ENCODE measurements at places on chromosomes 5 and 9.
A peak's percentile ranks its signal among the peaks of the same experiment; 100 is the strongest.

DNA sequence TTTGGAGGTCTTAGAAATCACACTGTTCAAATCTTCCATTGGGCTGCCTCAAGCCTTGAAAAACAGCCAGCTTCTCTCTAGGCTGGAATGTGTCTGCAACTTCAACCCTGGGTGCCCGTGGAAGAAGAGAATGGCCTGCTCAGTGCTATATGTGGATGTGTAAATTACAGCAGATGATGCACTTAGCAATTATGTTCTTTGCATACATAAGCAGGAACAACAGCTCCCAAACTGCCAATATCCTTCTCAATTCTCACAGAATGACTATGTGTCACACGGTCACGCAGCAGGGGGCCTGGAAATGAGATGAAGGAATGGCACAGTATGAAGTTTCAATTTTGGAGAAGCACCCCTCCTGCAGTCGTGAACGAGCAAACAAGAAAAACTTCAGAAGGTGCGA lies 175.2 kb upstream of the SMARCA2 start:
- no peak for DNase-seq

- no peak for DNase-seq
Measured at GRCh38 chr9:110356639-110357395, 19.2 kb upstream of the TXNDC8 start.

DNA sequence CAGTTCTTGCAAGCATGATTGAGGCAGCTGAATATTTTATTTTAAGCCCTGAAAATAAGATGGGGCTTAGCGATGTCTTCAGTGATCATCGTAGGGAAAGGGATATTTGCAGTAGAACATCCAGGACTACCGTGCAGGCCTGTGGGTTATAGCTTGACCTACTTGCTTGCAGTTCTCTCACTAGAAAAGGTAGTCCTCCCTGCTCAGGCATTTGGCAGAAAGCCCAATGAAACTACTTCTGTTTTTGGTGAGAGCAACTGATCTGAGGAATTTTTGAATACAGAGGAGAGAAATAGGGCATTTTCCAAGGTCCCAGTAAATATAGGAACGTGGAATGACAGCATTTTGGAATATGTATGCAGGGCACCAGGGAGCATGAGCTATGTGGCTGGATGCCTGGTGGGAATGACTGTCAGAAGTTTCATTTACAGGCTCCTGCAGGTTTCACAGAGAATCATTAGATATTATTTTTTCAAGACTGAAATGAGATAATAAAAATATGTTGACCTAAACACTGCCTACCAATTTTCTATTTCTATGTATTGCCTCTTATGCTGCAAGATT lies 417.9 kb upstream of the ACTBL2 start:
- no peak for DNase-seq

DNA sequence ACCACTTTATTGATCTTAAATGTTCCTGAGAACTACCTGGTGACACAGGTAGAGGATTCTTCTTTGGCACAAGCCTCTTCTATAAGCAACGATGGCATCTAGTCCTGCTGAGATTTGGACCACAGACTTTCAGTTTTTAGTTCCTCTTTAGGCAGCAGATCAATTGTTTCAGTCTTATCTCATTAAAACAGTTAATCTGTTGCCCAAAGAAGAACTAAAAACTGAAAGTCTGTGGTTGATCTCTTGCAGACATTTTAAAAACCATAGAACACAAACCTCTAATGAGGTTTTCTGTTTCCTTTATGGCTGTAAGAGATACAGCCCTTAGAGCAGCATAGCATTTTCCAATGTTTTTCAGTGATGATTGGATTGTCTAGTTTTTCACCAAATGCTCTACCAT lies 480.9 kb downstream of the MTRR start:
- no peak for DNase-seq

DNA sequence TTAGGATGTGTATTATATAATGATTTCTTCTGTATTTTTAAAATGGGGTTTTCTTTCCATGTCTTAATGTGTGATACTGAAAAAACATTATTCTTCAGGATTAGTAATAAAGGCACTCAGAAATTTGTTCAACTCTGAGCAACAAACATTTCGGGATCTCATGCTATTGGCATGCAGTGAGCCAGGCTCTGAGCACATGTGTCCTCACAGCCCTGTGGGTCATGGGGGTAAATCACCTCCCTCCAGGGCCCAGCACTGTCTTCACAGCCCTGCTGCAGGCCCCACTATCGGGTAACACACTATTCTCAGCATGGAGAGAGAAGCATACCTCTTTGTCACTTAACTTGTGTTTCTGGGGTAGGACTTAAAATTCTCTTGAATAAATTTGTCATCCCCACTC lies 14.0 kb downstream of the TMEM174 start:
- no peak for DNase-seq

DNA sequence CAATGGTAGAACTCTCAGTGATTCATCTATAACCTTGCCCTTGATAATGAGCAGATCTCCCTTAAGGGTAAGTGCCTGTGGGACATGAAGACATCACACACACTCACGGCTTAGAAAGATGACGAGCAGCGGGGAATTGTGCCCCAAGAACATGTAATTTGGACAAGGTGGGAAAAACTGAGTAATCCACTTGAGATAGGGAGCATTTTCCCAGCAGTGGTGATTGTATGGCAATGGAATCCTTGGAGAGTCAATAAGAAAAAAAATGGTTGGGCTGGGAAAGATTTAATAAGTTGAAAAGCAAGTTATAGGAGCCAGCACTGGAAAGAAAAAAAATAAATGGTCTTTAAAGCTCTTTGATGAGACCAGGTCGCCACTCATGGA lies 193.1 kb downstream of the GLIS3 start:
- DNase-seq = no peak

DNA sequence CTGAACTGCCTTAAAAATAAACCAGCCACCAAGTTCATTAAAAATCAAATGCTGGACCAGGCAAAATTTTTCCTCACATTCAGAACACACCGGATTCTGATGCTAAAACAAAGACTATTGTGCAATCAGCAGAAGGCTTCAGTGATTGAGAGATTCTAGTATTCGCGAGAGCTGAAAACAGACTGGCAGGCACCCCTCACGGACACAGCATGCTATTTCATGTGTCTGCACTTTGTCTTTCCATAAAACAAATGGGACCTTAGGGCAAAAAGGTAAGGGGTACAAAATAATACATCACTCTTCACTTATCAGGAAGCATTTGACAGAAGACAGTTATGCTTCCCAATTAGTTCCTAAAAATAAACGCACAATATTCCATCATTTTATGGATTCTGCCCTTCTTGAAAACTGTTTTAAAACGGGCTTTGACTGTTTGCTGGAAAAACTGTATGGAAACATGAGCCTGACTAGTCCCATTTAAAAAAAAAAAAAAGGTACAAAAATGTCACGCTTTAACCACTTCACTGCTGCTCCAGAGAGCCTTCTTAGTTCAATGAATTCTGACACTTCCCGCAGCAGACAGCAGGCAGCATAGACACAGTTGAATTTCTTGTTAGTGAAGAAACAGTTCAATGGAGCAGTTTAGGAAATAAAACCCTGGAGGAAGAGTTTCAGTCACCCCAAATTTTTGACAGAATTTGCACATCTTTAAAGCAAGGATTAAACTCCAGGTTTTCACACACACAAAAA lies 99.2 kb downstream of the MED27 start:
- no peak for DNase-seq

- no peak for DNase-seq
Measured at GRCh38 chr5:132466433-132467286, 23.9 kb downstream of the IRF1 start.

DNA sequence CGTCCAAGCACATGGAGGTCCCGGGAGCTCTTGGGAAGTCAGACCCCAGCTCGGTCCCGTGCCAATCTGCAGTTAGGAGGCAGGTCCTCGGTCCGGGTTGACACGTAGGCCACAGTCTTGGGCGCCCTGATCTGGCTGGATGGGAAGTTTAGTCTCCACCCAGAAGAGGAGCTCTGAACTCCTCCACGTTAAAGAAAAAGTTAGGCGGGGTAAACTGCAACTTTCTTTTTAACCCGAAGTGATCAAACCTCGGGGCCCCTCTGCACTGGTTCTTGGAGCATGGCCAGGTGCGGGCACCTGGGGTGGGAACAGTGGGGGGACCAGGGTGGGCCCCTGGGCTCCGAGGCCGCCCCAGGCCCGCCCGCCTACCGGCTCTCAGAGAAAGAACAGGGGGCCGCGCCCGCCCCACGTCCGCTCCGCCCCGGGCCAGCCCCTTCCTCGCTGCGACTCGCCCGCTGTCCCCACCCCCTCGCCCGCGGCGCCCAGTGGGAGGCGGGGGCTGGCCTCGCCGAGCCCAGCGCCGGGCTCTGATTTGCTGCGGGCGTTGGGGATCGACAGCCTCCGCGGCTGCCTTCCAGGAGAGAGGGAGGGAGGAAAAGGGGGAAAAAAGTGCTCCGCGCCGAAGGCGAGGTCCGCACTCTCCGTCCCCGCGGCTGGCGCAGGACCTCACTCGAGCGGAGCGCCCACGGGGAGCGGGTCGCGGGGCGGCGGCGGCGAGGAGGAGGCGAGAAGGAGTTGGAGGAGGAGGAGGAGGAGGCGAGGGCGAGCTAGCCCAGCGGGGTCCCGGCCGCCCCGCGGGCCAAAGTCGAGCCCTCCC lies at the start of gene COL5A1:
COL5A1 (plus strand) TSS at position 631 of the 817 bp plus-strand sequence. CDS start 385 bp downstream, outside the sequence.
- DNase-seq = no peak

DNA sequence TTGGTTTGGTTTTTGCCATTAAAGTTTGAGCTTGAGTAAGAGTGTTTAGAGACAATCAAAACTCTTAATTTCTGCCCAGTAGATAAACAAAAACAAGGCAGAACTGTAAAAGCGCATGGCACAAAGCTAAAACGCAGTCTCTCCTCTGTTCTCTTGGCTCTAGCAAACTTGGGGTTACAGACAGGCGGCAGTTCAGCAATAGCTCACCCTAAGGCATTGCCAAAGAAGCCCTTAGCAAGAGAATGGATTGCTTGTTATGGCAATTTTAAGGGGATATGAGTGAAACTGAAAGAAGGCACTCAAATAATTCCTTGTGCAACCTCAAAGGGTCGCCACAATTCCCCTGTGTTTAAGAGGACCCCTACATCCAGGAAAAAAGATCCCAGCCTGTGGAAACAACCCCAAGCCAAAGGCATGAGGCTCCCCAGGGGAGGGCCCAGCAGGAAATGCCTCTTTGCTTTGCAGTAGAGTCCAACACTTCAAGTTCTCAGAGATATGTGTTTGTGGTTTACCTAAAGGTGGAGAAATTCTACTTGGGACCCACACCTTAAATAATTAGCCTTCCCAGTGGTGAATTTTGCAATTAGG lies 317.0 kb upstream of the MPDZ start:
- DNase-seq = no peak

GRCh38 chr9:114919611-114920010 lies 10.8 kb downstream of the TNFSF8 start:
- DNase-seq = no peak

DNA sequence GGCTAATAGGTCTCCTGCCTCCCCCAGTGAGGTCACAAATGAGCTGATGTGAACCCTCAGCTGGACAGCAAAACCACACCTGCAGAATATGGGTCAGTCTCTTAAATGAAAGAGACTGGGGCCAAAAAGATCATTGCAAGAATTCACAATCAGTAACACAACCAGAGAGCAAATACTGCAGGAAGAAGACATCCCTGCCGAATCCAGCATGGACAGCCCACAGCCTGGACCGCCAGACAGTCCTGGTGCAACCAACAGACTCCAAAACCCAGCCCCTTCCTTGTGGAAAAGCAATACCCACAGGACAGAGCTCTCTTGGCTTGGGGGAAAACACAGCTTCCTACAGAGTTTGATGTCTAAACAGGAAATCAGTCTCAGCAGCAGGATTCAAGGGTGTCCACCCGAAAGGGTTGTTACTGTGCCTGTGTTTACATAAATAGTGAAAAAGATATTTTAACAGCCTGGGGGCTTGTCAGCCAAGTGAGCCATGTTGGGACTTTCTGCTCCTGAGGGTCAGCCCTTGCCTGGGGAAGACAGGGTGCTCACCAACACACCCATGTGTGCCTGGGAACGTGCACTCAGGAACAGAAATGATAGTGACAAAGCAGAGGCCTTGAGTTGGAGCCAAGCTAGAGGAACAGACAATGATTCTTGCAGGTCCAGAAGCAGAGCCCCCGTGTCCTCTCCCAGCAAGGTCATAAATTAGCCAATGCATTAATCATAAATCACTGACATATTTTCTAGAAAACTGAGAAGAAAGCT lies 106.2 kb downstream of the SEMA5A start:
- DNase-seq = no peak

DNA sequence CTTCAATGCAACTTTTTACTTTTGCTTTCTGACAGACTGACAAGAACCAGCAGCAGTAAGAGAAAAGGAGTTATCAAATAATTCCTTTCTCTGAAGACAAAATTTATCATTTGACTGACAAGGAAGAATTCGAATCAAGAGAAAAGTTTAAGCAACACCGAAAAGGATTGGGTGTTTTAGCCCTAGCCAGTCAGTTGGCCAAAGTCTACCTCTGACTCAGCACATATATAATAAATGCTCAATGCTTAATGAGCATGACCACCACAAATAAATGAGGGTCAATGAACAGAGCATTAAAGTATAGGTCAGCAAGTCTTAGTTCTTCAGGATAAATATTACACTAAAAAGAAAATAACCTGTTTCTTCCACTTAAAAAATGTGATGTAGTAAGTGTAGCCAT lies 1603.5 kb upstream of the C9orf72 start:
- DNase-seq = no peak

GRCh38 chr5:170483701-170484458 lies 19.9 kb upstream of the KCNIP1 start:
- no peak for DNase-seq

- DNase-seq = no peak
Measured at GRCh38 chr5:18736051-18736398, 1101.8 kb downstream of the TAF11L14 start.

- DNase-seq = peak; percentile 7
Measured at GRCh38 chr9:21919377-21920362, 74.5 kb downstream of the CDKN2A start.

DNA sequence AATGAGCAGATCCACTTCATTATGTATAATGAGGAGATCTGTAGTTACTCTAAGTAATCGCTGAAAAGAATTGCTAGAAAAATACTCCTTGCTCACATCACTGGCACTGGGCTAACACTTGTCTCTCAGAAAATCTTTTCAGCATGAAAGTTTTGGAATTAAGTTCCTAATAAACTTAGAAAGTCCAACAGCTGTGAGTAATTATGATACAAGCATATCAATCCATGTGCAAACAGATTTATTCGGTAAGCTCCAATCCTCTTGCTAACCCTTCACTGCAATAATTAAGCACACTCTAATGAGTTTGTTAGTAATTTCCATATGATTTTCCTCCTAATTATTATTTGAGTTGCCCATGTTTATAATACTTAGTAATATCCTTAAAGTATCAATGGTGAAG lies 652.6 kb upstream of the WWC1 start:
- DNase-seq = no peak

GRCh38 chr9:92738661-92739081 lies 26.0 kb downstream of the BICD2 start:
- DNase-seq = no peak

GRCh38 chr9:127161081-127161624 lies 38.7 kb upstream of the ANGPTL2 start:
- no peak for DNase-seq

- DNase-seq = peak; percentile 39
Measured at GRCh38 chr5:150801117-150801927, 22.8 kb downstream of the SMIM3 start.

DNA sequence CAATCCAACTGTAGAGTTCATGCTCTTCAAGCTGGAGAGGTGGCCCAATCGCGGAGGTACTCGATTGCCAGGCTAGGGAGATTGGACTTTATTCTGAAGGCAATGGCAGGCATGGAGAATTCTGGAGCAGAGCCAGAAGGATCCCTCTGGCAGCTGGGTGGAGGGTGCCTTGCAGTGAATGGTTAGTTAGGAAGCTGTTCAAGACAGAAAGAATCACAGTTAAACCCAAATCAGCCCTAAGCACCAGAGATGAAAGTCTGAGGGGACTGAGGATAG lies 182.4 kb downstream of the RGS3 start:
- DNase-seq = no peak

GRCh38 chr5:60346393-60346792 lies 353.6 kb downstream of the DEPDC1B start:
- DNase-seq = no peak

All from germinal center (tissue), 1 donor.